Common myeloid progenitor, CD34-positive (primary cell): ENCODE measurements at places on chromosomes 1 and 21.

DNA sequence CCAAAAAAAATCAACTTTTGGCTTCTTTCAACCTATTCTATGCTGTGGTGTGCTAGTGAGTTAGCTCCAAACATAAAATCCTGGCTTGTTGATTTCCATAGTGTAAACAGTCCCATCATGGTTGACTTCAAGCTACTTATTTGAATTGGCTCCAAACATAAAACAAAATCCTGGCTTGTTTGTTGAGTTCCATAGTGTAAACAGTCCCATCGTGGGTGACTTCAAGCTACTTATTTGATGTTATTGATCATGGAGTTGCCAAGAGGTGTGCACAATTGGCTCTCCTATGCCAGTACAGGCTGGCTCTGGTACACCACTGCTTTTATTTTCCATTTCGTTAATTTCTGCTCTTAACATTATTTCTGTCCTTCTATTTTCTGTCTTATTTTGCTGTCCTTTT, 1.8 kb upstream of the COA6 start:
- no peak for DNase-seq

DNA sequence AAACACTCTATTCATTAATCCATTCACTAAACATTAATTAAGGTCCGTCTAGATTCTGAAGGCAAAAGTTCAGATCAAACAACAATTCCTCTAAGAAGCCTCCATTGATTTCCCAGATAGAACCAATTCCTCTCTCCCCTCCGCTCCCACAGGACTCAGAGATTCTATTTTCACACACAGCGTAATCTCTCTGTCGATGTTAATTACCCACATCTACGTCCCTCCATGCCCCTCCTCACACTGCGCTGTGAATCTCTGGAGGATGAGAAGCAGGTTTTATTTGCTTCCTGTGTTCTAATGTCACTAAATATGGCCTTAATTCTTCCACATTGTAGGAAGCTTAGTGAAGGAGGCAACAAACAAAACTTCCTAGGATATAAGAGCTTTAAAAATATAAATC, 306.7 kb downstream of the DSCAM start:
- no peak for DNase-seq

GRCh38 chr1:78651241-78651640, 1.6 kb downstream of the IFI44 start:
- DNase-seq = peak; percentile 34

GRCh38 chr1:169724168-169724567, 9.7 kb downstream of the SELE start:
- DNase-seq = no peak

DNA sequence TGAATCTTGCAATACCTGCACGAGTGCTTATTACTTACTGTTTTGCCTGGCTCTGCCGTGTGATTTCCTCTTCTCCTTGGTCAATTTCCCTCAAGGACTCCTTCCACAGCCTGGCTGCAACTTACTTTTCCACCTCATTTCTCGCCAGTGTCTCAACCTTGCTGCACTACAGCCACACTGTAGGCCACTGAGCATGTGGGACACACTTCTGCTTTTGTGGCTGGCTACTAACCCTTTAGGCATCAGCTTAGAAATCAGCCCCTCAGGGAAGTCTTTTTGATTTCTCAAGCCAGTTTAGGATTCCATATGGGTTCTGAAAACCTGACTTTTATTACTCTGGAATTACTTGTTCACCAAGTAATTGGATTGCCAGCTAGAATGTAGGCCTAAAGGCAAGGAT, 5.2 kb upstream of the DMRTB1 start:
- DNase-seq = peak; percentile 39

- no peak for DNase-seq
Observed at GRCh38 chr21:15256996-15257395, 192.2 kb upstream of the NRIP1 start.

GRCh38 chr1:41895552-41895951, 23.2 kb downstream of the HIVEP3 start:
- no peak for DNase-seq

- no peak for DNase-seq
Observed at GRCh38 chr1:116453481-116453880, 80.4 kb downstream of the ATP1A1 start.

- no peak for DNase-seq
Observed at GRCh38 chr1:17567582-17567981, 28.1 kb downstream of the ARHGEF10L start.

- no peak for DNase-seq
Observed at GRCh38 chr1:26102526-26102925, 9.1 kb upstream of the PDIK1L start.

- no peak for DNase-seq
Observed at GRCh38 chr1:43004587-43005459, 46.2 kb upstream of the SLC2A1 start.

DNA sequence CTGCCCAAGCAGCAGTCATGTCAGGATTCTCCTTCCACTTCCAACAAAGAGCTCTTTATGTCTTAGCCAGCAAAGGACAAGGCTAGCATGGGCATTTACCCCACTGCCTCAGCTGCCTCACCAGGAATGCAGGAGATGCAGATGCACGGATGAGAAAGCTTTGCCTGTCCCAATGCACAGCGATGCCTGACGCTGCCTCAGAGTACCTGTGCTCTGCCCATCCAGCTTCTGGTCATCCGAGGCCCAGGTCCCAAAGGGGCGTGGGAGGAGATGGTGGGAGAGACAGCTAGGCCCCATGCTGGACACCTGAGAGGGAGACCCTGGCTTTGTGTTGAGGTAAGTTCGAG, 59.0 kb downstream of the IRF2BP2 start:
- DNase-seq = no peak

DNA sequence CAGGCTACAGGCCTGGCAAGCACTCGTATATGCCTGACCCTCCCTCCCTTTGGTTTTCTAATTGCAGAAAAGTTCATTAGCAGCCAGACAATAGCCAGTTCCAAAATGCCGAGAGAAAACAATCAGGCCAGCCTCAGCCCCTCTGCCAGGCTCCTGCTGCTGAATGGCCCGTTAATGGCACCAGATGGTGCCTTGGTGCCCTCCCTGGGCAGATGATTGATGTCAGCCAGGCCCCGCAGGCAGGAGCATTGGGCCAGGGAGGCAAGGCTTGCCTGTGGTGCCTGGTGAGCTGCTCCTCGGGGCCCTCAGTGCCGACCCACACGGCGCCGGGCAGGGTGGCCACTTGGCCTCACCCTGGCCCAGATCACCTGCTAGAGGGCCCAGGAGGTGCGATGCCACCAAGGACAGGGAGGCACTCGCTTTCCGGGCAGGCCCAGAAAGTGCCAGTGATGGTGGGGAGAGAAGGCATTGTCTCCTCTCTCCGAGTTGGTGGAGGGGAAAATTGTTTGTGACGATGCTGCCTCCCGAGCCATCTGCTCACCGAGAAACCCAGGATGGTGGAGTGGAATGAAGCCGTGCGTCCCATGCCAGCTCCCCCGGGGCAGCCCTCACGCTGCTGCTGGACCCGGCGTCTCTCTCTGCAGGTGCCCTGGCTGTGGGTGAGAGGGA, 28.1 kb downstream of the QSOX1 start:
- DNase-seq = no peak

DNA sequence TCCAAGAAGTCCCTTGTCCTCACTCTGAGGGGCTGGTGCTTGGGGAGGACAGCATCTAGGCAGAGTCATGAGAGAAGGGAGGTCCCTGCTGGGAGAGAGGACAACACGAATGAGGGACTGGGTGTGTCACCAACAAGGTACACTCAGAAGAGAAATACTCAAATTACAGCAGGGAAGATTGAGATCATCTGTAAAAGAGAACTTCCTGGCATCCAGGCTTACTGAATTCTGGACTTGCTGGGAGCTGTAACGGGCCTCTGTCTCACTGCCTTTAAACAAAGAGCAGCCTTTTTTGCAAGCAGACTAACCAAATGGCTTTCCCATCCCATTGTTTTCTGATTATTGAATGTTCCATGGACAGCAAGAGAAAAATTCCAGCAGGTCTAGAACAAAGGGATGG, 195.7 kb upstream of the RAB4A start:
- DNase-seq = no peak

DNA sequence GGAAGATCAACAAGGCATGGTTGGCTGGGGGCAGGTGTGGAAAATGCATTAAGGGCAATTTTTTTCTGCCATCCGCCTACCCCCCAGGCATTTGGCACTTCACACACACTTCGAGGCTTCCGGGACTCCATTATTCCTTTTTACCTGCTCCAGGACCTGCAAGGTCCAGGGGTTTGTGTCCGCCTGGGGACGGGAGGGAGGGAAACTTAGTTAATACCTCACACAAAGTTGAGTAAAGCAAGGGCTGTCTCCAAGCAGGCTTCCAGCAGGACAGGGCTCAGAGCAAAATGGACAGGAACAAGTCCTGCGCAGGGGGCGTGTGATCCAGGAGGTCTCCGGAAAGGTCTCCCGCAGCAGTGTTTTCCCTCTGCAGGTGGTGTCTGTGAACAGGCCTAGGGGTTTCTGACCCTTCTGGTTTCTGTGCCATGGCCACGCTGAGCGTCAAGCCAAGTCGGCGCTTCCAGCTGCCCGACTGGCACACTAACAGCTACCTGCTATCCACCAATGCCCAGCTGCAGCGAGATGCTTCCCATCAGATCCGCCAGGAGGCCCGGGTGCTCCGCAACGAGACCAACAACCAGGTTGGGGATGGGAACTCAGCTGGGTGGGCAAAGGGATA, 712 bp downstream of the TEKT2 start:
- no peak for DNase-seq

GRCh38 chr1:46481961-46482360, 7.7 kb upstream of the DMBX1 start:
- DNase-seq = peak; percentile 26

DNA sequence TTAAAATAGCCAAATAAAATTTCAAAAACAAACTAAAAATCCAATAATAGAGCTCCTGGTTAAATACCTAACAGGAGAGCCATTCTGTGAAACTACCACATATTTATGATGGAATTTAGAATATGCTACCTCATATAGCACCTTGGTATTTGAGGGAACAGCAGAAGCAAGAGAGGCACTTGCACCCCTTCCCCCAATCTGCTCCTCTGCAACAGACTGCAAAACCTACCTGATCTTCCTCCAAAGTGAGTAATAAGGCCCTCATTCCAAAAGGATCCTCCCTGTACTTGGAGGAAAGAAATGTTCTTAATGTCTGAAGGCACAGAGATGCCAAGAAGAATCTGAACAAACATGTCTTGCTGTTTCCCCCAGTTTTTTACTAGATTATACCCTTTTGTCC, 28.1 kb upstream of the RNPC3 start:
- no peak for DNase-seq

GRCh38 chr1:199945591-199945990, 81.9 kb upstream of the NR5A2 start:
- DNase-seq = no peak

GRCh38 chr1:214120951-214121350, 133.2 kb downstream of the PROX1 start:
- DNase-seq = no peak

DNA sequence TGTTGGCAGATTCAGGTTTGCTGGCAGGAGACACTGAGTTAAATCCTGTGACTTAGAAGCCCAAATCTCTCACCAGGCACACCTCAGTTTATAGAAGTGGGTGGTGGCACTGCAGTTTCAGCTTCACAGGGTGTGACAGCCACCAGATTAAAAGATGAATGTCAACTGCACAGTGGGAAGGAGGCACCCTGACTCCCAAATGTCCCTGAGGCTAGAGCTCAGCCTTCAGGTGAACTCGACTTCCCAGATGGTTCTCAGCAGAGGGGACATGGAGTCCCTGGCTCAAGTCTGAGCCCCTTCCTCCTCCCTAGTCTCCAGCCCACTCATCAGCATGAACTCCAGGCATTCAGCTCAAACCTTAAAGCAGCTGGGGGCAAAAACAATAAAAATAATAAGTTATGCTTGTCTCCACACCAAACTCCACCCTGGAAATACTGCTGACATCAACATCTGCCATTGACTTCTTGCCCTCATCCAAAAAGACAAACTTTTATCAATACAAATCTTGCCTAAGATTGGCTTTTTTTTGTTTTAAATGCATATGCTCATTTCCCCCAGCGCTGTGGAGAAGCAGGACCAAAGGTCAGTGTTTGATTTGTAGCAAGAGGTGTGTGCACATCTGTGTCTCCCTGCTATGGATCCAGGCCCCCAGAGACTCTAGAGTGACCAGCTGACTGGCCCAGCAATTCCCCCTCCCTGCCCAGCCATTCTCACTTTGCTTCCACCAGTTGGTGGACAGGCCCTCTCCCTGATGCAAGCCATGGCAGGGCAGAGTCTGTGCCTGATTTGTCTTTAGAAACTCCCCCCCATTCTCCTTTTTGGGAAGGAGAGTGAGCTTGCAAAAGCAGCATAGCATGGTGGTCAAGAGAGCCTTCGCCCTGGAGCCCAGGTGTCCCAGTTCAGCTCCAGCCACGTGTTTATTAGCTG, 18.5 kb upstream of the S100A7 start:
- DNase-seq = no peak

DNA sequence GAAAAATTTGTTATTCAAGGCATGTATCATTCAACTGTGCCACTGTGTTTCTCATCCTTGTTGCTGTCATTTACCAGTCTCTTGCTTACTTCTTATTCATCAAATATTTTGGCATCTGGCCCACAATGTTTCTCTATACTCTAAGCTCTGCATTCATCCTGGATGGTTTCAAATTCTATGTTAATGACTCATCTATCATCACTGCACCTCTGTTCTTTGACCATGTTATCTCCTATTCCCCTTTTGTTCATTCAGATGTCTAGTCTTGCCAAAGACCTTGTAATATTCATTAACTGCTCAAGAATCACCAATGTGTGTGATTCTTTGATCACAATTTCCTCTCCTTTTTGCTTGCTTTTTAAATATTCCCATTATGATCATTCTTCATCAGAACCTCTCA, 54.6 kb upstream of the PRKACB start:
- DNase-seq = peak; percentile 29

- DNase-seq = peak; percentile 90
Observed at GRCh38 chr1:222048094-222048595, 306.3 kb upstream of the DUSP10 start.

DNA sequence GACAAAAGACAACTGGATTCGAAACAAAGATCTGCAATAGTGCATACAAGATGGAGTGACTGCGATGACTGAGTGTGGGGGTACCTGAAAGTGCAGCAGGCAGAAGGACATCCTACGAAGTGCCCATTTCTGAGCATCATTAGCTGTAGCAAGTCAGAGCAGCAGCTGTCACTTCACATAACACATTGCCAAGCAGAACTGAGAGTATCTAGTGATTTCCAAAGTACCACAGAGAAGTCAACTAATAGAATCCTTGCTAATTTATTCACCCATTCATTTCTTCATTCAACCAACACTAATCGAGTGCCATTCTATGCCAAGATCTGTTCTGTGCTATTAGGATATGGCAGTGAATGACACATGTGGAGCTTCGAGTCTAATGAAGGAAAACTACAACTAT, 31.6 kb upstream of the CAMSAP2 start:
- no peak for DNase-seq

DNA sequence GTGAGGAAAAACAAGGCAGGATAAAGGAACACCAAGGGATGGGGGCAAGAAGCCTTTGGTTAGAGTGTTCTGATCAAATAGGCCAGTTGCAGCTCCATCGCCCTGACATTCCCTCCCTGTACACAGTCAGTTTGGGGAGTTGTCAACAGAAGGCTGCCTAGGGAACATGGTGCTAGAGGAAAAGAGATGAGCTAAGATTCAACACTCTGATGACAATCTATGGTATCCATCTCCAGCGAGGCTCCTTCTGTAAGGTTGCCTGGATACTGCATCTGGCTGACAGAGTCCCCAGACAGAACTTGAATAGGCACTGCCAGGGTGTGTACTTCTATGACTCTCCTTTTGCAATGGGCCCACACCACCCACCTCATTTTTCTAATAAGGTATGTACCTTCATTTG, 11.2 kb upstream of the SLAMF9 start:
- no peak for DNase-seq
